Diencephalon (tissue), 1 donor: ENCODE measurements at places on chromosomes 13 and 19. TPM values are rescaled to one million over a fixed set of nuclear protein-coding genes. Genes with fewer than 3 reads are reported as not detected.

C19orf38 gene
- 1.2 TPM for total RNA-seq

PCCA gene
- 219 TPM for total RNA-seq

UBL5 gene
- 165 TPM for total RNA-seq

KASH5 gene
- not detected for total RNA-seq
